ENCODE measurements at places on chromosomes 4 and X.

DNA sequence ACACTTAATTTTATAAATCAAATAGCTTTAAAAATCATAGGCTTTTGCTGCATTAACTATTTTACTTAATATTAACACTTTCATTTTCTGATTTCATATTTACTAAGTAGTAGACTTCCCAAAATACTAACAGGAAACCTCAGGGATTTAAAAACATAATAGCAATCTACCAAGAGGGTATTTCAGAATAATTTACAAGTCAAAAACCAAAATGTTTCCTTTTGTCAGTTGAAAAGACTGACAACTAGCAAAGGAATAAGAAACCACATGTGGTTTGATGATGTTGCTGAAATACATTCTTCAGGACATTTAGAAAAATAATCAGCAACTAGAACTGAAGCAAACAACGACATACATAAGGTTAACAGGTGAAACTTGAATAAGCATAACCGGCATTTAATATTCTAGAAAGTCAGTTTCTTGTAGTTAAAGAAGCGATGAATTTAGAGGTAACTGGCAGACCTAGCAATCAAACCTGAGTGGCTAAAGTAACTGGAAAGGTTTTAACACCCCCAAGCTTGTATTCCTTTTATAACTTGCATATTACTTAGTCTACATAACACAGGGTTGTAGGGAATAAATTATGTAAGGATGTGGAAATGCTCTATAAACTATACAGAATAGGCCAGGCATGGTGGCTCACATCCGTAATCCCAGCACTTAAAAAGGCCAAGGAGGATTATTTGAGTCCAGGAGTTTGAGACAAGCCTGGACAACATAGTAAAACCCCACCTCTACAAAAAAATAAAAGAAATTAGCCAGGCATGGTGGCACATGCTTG is 40.0 kb downstream of the DHX15 start:
- DNase-seq, result no peak

GRCh38 chr4:124433500-124433899 is 279.0 kb downstream of the ANKRD50 start:
- DNase-seq, result no peak

DNA sequence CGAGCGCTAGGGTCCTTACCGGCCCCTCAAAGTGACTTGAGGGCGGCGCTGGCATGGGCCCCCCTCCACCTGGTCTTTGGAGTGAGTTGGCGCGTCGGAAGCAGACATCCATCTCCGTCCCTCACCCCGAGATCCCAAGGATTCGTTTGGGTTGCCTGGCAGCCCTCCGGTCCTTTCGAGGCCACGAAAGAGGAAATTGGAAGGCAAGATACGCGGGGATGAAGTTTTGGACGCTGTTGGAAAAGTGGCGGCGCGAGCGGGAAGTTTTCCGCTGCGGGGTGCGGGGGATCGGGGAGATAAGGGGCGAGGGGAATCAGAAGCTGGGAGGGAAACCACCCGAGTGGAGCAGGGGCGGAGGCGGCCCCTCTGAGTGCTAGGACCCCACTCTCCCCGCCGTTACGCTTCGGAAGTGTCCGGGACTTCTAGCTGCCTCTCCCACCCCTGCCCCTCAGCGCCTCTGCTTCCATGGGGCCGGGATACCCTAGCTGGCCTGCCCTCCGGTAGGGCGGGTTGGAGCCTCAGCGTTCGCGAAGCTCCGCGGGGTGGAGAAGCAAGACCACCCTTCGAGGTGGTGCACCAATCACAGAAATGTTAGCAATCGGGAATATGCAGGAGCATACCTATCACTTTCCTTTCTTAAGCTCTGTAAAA is 57.8 kb downstream of the FRMPD3 start:
- no peak for DNase-seq

DNA sequence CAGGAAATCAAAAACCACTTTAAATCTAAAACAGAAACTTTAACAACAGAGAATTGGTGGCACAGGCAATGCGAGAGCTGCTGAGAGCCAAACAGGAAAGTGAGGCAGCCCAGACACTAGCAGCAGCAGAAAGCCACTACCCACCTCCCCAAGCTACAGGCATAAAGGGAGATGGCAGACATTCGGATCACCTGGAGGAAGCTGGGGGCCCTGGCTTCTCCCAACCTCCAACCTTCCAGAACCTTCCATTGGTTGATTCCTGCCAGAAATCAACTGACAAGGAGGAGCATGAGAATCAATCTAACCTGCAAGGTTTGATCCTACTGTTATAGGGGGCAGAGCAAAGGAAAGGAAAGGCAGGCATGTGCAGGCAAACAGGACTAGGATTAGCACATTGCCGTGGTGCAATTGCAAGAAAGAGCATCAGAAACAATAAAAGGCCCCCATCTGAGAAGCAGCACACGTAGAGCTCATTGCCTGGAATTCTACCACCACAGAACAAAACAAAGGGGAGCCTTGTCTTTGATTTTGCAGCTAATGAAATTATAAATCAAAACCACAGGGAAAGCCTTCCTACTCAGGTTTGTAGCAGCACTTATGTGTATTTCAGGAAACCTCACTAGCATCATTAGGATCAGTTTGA is 427.3 kb upstream of the RASGEF1B start:
- no peak for DNase-seq

DNA sequence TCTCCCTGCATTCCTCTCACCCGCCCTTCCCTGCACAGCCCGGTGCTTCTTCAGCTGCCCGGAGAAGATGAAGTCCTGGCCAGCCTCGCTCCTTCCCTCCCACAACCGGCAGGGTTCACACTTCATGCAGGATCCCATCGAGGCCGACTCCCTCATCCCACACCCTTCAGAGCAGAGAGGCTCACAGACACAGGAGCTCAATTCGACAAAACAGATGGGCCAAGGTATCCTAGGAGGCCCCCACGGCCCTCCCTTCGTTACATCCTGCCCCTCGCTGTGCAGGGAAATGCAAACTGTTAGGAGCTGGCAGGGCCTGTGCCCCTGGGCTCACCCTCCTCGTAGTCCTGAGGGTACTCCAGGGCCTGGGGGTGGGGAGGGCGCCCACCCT is 238.1 kb downstream of the DHRSX start:
- no peak for DNase-seq

- DNase-seq, result no peak
Measured at GRCh38 chr4:41305476-41305875, 48.7 kb downstream of the UCHL1 start.

DNA sequence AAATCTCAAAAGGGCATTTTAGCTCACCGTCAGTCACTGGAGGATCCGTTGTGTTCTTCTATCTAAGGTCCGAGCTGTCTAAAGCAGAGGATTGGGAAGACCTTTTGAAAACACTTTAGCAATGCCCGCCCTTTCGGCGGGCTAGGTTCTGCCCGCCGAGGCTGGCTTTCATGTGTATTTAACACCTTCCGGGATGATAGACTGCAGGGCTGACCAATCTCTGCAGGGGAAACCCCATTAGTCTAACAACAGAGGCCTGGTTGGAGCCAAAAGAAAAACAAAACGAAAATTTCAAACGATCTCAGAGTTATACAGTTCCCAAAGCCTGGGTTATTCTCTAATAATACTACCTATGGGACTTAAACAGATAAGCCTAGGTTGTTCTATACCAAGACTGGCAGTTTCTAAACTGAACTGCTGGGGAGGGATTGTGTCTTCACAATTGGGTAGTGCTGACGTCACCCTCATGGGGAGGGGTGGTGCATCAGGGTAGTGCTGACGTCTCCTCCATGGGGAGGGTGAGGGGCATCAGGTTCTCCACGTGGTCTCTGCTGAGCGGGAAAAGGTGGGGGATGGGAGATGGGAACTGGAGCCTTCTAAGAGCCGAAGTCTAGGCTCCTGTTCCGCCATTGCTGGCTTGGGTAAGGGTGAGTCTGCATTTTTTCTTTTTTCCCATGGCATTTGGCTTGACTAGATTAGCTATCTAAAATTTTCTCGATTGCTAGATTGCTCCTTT is 14.8 kb upstream of the CUL4B start:
- no peak for DNase-seq

DNA sequence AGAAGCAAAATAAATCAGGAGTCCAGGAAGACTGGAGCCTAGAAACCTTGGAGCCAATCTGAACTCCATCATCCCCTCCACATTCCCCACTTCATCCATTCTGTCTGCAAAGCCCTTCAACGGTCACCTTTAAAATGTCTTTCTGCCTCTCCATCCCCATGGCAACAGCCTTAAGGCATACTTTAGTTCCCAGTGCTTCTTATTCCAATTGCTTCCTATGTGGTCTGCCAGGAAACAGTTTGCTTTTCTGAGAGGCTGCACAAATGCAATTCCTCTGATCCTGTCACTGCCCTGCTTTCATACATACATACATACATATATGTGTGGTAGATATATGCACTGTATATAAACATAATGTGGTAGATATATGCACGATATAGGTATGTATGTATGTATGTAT is 786 bp upstream of the MAGEH1 start:
- no peak for DNase-seq

DNA sequence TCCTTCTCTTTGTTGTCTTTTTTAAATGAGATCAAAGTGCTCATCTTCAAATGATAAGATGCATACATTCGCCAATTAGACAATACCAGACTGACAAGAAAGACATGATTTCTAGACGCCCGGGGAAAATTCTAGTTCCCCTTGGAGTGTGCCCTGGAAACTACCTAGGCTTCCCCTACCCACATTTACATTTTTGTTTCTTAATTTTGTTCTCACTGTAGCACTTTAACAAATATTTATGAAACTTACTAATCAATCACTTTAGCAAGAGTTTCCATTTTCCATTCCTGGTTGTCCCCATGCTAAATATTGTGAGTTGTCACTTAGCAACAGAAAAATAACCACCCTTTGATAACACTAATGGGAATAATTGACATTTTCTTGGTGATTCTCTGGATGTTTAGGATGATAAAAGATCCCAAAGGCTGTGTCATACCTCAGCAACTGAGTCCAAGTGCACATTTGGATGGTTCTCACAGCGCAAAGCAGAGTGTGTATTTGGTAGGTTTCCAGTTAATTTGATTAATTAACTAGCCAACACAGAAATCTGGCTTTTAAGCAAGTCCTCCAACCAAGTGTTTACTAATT is 69.6 kb downstream of the FGFBP1 start:
- DNase-seq, result no peak

GRCh38 chr4:55791666-55792065 is 27.9 kb upstream of the EXOC1L start:
- DNase-seq, result no peak

DNA sequence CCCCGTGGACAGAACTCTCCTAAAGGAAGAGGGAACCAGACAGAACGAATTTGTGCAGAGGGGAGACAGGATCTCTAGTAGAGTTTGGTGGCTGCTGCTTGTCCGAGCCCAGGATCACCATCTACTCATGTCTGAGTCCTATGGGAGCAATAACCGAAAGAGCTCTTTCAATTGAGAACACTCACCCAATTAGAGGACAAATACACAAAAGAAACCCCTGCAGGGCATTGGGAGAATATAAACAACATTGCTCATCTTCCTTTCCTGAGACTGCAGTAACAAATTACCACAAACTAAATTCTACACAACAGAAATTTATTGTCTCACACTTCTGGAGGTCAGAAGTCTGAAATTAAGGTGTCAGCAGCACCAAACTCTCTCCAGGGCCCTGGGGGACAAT is 65.6 kb downstream of the SPINK2 start:
- no peak for DNase-seq

- no peak for DNase-seq
Measured at GRCh38 chr4:155521382-155521781, 144.6 kb upstream of the MAP9 start.

- DNase-seq, result no peak
Measured at GRCh38 chrX:14956813-14957582, 83.8 kb downstream of the MOSPD2 start.

GRCh38 chr4:64538219-64538618 is 129.0 kb upstream of the TECRL start:
- no peak for DNase-seq

DNA sequence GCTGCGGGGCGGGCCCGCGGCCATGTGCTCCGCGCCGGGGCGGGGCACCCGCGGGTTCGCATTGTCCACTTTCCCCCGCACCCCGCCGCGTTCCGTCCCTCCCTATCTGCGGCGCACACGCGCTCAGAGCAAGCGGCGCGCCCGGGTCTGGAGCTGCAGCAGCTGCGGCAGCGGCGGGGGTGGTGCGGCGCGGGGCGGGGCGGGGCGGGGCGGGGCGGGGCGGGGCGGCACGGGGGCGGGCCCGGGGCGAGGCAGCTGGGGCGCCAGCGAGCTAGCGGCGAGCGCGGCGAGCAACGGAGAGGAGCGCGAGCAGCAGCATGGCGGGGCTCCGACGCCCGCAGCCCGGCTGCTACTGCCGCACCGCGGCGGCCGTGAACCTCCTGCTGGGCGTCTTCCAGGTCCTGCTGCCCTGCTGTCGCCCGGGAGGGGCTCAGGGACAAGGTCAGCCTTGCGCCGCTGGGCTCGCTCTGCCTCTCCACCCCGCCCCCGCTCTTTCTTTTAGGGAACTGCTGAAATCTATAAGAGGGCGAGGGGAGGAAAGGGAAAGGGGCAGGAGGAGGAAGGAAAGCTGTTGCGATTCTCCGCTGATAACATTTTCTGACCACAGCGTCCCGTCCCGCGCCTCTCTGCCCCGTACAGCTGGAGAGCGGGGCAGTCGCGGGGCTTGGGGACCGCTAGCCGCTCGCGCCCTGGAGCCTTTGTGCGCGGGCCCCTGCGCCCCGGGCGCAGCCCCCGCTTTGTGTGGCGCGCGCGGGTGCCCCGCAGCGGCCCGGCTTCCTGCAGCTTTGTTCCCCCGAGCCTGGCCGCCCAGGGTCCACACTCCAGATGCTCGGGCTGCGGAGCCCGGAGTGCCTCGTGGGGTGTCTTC is at the start of gene TMEM131L:
Gene TMEM131L, plus strand, starts transcription at position 280 of the 868 bp plus-strand sequence. Its CDS starts 38 bp downstream, at position 318.
- no peak for DNase-seq

DNA sequence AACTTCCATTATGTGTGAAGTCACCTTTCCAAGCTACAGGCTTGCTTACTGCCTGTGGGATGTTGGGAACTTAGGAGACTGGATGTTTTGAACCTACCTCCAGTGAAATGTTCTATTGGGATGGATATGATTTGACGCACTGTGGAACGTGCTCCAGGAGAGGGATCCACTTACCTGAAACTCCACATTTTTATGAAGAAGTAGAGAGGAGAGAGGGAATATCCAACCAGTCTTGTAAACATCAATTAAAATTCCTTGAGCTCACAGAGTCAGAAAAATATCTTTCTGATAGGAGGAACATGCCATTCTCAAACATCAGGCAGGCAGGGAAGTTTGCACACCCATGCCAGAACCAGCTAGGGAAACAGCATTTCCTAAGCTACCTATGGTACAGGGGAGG is 91.1 kb upstream of the MAOA start:
- DNase-seq, result no peak

DNA sequence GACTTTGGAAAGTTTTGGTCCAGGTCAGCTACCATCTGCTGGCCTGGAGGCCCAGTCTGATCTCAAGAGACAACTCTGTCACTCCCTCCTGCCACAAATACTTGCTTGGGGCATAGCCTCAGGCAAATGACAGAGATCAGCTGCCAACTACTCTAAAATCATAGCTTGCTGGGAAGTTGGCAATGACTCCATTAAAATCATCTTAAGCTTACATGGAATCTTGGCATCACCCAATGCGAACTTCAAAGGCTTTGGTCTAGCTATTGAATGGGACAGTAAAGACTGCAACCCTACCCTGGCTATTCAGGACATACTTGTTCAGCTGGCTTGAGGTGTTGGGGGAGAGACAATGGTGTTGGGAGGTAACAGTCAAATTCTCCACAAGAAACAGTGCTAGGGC is 7.0 kb upstream of the USO1 start:
- no peak for DNase-seq

Measured in osteocyte (in vitro differentiated cells).